Stimulated activated CD4-positive, alpha-beta T cell treated with anti-CD3 and anti-CD28 coated beads, Interleukin-1b, Interleukin-23, amount 100 ng/mL, for 1 hour (primary cell): ENCODE measurements at places on chromosomes 5 and 9.

DNA sequence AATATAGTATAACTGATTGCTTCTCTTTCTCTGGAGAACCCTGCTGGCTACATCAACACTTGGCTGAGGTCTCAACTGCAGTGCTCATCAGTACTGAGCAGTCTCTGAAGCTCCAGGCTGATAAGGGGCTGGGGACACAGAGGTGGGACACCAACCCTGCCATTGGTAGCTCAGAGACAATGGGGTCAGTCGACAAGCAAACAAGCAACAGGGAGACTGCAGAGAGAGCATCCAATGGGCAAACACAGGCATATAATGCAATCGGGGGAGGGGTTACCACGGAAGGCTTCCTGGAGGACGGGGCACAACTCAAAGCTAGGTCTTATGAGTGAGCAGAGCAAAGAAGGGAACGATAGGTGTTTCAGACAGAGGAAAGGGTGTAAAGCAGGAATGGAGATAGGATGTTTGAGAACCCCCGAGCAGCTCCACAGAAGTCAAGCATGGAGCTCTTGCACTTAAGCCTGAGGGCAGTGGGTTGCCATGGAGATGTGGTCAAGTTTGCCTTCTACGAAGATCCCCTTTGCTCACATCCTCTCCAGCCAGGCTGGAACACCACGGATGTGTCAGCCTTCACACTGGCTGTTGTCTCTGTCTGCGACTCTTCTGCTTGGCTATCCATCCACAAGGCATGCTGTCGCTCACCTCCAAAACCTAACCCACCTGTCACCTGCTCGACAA lies 21.5 kb upstream of the AKNA start:
- DNase-seq: no peak

- DNase-seq: no peak
These were observed 26.7 kb downstream of the FOXI1 start for GRCh38 chr5:170132269-170132975.

DNA sequence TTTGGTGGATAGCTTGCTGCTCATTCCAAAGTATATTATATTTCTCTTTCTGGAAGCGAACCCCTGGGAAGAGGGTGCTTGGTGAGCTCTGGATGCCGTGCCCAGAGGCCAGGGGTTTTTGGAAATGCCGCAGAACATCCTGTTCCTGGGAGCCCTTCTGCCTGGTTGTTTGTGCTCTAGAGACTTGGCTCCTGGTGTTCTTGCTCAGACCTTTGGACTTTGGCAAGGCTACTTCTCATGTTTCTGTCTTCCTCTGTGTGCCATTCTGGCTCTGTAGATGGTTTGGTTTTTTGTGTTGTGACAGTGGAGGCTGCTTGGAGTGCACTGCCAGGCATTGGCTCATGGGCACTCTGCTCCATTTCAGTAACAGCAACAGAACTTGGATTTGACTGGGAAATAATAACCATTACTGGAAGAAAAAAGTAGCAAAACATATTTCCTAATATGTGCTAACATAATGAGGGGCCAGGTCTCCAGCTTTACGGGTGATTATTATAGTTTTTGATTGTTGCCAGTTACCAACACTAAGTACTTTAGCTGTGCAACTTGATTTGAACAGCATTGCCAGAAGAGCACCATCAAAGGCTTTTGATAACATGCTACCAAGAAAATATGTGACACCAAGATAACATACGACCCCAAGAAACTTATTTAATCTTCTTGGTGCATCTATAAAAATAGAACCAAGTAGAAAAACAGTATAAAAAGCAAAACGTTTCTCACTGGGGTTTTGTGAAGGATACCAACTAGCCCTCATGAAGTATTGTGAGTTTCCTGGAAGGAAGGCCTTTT lies 94.2 kb downstream of the PCSK1 start:
- DNase-seq: no peak

- DNase-seq: no peak
These were observed 2.8 kb downstream of the NPR3 start for GRCh38 chr5:32713770-32714381.

GRCh38 chr9:121399883-121400607 lies 30.0 kb upstream of the STOM start:
- DNase-seq: no peak

DNA sequence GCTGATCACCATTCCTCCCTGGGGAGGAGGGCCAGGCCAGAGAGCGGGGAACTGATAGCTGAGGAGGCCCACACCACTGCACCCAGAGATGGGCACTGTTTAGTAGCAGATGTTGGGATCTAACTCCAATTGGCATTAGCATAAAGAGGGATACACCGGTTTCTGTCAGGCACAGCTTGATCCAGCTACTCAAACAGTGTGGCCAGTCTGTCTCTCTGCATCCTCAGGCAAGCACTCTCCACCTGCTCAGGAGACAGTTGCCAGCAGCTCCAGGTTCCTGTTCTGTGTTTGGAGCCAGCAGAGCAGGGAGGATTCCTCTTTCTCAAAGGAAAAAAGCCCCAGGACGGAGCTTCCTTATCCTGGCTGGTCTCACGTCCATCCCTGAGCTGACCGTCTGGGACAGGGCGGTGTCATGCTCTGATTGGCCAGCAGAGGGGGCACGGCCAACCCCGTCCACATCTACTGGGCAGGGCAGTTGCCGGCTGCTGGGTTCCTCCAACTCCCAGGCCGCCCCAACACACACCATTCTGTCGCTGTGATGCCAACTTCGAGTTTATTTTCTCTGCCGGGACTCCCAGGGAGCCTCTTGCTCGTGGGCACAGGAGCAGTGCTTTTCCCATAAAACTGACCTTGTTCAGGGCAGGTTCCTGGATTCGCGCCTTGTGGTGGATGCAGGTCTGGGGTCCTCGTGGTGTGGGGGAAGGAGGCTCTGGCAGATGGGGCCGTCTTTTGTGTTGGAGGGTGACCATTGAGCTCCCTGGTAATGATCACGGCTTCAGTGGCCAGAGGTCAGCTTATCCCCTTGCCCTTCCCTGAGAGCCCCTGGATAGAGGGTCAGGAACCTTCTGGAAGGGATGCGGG lies 47.9 kb downstream of the COL5A1 start:
- no peak for DNase-seq

GRCh38 chr5:148268566-148268965 lies at the start of gene SPINK13:
TSS of gene SPINK13 (plus strand) at chr5:148268794. CDS start at chr5:148270073, 1,279 bp downstream.
- no peak for DNase-seq

GRCh38 chr5:21171038-21171437 lies 1183.0 kb upstream of the CDH18 start:
- no peak for DNase-seq

GRCh38 chr5:136006761-136007251 lies 22.0 kb upstream of the TGFBI start:
- DNase-seq: no peak

DNA sequence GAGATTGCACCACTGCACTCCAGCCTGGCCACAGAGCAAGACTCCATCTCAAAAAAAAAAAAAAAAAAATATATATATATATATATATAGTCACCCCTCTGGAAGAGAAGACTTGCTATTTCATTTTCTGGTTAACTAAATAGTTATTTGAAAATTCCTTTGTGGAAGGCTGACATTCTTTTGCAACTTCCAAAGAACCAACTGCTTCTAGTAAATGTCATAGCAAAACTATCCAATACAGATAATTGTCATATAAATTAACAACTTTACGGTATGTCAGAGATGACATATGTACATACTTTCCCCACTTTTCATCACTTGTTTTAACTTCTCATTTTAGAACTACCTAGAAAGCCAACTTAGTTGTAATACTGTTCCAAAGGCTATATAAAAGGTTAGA lies 50.9 kb downstream of the PRUNE2 start:
- DNase-seq: no peak

- DNase-seq: no peak
These were observed 253.5 kb upstream of the NREP start for GRCh38 chr5:112010475-112010874.

GRCh38 chr5:126444137-126444536 lies 20.9 kb downstream of the GRAMD2B start:
- no peak for DNase-seq

GRCh38 chr9:85524531-85524930 lies 217.2 kb downstream of the AGTPBP1 start:
- DNase-seq: no peak

GRCh38 chr9:19416143-19416542 lies 7.3 kb downstream of the ACER2 start:
- no peak for DNase-seq

GRCh38 chr5:148107608-148108007 lies 43.8 kb downstream of the SPINK5 start:
- DNase-seq: no peak

GRCh38 chr5:132251220-132251725 lies 6.2 kb upstream of the PDLIM4 start:
- no peak for DNase-seq

GRCh38 chr9:117827456-117827855 lies 123.3 kb downstream of the TLR4 start:
- DNase-seq: no peak

GRCh38 chr5:14201325-14202045 lies 58.3 kb downstream of the TRIO start:
- no peak for DNase-seq

DNA sequence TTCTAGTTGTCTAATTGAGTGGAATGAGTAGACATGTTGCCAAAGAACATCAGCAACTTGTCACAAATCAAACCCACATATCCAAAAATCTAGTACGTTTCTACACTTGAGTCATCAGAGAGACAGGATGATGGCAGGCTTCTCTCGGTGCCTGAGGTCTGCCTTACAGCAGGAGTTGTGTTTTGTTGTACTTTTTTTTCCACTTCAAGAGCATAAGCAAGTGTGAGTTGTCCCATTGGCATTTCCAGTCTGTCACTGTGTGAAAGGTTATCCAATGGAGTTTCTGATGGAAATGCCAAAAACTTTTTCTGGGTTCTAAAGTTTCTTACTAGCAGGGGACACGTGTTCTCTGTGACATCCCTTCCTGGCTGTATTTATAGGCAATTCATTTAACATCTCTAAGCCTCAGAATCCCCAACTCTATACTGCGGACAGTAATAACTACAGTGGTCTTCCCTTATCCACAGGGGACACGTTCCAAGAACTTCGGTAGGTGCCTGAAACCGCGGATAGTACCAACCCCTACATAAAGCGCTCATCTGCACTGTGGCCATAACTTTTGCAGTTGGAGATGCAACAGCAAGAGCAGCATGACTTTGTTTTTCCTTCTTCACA lies 246.5 kb downstream of the SYK start:
- DNase-seq: no peak

DNA sequence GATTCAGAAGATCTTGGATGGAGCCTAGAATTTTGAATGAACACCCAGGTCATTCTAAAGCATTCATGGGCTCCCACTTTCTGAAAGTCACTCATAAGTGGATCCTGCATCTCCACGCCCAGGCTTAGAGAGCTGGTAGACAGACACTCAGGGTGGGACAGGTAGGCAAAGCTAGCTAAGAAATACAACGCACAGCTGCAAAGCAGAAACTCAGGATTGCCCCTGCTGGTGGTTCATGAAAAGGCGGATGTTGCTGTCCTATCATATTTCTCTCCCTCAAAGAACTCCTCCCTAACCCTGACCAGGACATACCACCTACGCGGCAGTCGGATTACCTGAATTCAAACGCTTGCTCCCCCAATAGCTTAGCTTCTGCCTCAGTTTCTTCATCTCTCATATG lies 226.5 kb downstream of the GLIS3 start:
- DNase-seq: no peak
